GM23248 (cell line): ENCODE measurements at places on chromosomes 13 and 19.

DNA sequence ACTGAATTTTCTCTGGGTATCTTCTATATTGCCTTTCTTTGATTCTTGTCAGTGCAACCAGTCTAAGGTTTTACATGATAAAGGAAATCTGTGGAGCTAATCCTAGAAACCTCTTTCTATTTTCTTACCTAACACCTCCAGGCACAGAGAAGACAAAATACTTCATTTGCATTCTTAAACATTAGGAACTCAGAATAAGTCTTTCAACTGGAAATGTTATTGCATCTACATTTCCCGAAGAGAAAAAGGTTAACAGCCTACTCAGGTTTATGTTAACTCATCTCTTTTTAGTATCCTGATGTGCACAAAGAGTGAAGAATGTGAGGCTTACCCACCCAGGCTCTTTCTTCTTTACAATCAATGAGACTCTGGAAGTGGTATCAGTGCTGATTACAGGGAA is 106.7 kb downstream of the PCCA start:
- DNase-seq = no peak

DNA sequence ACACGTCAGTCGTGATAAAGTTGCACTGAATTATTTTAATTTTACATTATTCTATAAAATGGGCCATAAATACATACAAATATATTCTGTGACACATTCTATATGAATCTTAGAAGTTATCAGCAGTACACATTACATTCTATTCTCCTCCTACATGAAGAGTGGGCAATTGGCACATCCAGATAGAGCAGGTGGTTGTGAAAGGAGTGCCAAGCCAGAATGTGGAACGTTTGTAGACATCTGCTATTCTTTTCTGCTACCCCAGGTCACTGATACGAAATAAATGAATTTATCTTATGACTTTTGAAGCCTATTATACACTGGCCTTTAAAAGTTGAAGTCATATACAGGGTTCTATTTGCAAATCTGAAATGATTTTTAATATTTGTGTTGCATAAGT is 373.2 kb downstream of the PCDH17 start:
- no peak for DNase-seq

- DNase-seq = no peak
Measured at GRCh38 chr13:34151885-34152284, 333.9 kb downstream of the RFC3 start.

DNA sequence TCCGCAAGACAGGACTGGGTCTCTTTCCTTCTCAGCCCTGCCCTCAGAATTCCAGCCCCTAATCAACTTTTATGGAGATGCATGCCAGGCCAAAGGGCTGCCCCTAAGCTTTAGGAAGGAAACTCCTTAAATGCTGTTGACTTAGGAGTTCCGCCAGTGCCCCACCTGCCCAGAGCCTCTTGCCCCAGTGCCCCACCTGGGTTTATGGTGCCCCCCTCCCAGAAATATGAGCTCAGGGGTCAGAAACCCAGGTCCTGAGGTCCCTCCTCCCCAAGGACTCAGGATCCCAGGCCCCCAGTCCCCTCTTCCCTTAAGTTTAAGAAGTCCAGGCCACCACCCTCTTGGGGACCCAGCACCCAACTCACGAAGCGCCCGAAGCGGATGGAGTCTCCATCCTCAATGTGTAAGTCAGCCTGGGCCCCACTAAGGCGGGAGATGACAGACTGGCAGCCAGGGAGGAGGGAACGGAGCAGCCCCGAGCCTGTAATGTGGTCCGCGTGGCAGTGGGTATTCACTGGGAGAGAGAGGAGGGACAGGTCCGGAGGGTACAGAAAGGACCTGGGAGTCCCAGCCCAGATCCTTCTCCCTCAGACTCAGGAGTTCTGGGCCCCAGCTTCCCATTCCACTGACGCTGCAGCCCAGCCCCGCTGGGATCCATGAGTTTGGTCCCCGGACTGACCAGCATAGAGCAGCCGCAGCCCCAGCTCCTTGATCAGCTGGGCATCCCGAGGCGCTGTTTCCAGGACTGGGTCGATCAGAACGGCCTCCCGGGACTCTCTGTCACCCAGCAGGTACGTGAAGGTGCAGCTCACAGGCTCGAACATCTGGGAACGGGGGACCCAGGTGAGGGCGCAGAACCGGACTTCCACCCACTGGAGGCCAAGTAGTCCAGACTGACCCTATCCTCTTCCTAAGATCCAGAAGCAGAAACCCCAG is 897 bp downstream of the ETHE1 start:
- peak; percentile 64 for DNase-seq

DNA sequence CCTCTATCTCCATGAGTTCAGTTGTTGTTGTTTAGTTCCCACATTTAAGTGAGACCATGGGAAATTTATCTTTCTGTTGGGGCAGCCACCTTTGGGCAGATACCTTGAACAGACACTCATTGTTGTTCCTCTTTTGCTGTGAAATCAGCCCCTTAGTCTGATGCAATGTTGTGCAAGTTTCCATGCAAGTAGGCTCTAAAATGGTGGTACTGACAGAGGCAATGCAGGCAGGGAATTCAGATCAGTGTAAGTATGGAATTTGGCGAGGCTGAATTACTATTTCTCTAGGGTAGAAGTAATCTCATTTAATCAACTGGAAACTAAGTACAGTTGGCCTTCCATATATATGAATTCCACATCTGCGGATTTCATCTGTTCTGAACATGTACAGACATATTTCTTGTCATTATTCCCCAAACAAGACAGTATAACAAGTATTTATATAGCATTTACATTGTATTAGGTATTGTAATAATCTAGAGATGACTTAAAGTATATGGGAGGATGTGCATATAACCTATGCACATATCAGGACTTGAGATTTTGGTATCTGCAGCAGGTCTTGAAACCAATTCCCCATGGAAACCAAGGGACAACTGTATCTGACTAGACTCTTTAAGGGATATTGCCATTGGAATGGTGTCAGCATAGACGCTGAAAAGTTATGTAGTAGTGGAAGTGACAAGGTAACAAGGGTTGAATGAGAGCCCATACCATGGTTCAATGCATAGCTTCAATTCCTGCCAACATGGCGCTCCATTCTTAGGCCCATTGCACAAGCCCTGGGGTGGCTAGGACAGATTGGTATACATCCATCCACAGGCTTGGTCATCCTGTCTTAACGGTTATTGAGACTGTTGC is 281.5 kb upstream of the HTR2A start:
- DNase-seq = no peak

GRCh38 chr19:55543567-55543966 is 1.8 kb downstream of the SBK3 start:
- no peak for DNase-seq

- no peak for DNase-seq
Measured at GRCh38 chr13:61463024-61463423, 47.4 kb upstream of the PCDH20 start.

GRCh38 chr13:74062933-74063332 is 71.3 kb downstream of the KLF12 start:
- peak; percentile 82 for DNase-seq

DNA sequence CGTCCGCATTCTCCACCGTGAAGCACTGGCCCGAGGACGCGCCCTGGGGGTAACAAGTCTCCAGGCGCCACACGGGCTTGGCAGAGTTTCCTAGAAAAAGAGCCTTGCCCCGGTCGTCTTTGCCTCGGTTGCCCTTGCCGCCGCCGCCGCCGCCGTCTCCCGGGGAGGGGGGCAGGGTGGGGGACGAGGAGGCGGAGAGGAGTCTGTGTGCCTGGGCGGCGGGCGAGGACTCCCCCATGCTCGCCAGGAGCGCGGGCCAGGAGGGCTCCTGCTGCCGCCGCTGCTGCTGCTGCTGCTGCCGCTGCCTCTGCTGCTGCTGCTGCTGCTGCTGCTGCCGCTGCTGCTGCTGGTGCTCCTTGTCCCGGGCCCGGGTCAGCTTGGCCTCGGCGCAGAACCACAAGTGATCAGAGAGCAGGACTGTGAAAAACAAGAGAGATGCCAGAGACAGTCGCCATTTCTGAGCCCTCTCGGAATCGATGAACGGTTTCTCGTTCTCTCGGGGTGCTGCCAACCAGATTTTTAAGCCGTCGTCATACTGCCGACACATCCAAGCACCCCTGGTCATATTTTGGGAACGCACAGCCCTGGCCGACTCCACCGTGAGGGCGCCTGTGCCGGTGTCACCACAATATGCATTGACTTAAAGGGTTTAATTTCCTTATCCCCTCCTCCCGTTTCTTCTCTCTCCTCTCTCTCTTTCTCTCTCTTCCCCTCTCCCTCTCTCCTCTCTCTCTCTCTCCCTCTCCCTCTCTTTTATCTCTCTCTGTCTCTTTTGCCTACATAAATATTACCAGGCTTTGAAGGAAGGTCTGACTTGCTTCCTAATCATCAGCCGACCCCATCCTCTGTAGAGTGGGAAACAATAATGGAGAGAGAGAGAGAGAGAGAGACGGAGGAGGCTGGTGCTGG is 349.1 kb downstream of the LIG4 start:
- peak; percentile 68 for DNase-seq
